H4 (cell line): ENCODE measurements at places on chromosomes 4 and X. TPM values are rescaled to one million over a fixed set of nuclear protein-coding genes. Genes with fewer than 3 reads are reported as not detected.

Gene RNF128
- total RNA-seq, result not detected in 2 replicates

Gene MSX1
- total RNA-seq, result 10.0 and 13.0 TPM in 2 replicates

Gene ZCCHC18
- 1.5 and 2.1 TPM in 2 replicates for total RNA-seq

Gene GAGE12J
- not detected in 2 replicates for total RNA-seq

Gene PCDH19
- total RNA-seq, result 0.48 and 0.64 TPM in 2 replicates

Gene PCDH18
- total RNA-seq, result 78.9 and 106 TPM in 2 replicates

Gene TAF7L
- not detected in 2 replicates for total RNA-seq

Gene NKX3-2
- total RNA-seq, result 0.04 and 0.66 TPM in 2 replicates

Gene ARR3
- not detected in 2 replicates for total RNA-seq

Gene ADH6
- total RNA-seq, result not detected in 2 replicates

Gene NAP1L3
- 13.2 and 13.4 TPM in 2 replicates for total RNA-seq

Gene RADX
- total RNA-seq, result 10.8 and 15.8 TPM in 2 replicates

Gene PHF8
- 7.6 and 10.6 TPM in 2 replicates for total RNA-seq

Gene OPRPN
- total RNA-seq, result not detected in 2 replicates

Gene CENPVL1
- not detected in 2 replicates for total RNA-seq

Gene USP27X
- 1.1 and 3.5 TPM in 2 replicates for total RNA-seq

Gene C4orf36
- 1.2 and 4.9 TPM in 2 replicates for total RNA-seq

Gene AFM
- not detected in 2 replicates for total RNA-seq

Gene SPATA4
- not detected in 2 replicates for total RNA-seq

Gene ALB
- total RNA-seq, result not detected in 2 replicates

Gene PHEX
- 0.85 and 1.3 TPM in 2 replicates for total RNA-seq

Gene FBXL5
- total RNA-seq, result 67.4 and 78.1 TPM in 2 replicates

Gene PDE5A
- total RNA-seq, result 121 and 144 TPM in 2 replicates

Gene CLDN34
- total RNA-seq, result not detected in 2 replicates

Gene APLN
- total RNA-seq, result 0.19 and 0.74 TPM in 2 replicates

Gene TTC29
- total RNA-seq, result not detected in 2 replicates

Gene AMOT
- 4.3 and 6.7 TPM in 2 replicates for total RNA-seq

Gene RBM46
- not detected in 2 replicates for total RNA-seq

Gene MAD2L1
- total RNA-seq, result 70.7 and 115 TPM in 2 replicates

Gene TRAM1L1
- total RNA-seq, result 7.2 and 12.2 TPM in 2 replicates

Gene AREG
- 0.91 TPM in 1 of 2 replicates, not detected in the other for total RNA-seq

Gene BCORL1
- 0.46 and 1.3 TPM in 2 replicates for total RNA-seq

Gene STPG2
- total RNA-seq, result not detected in 2 replicates

Gene CT47B1
- not detected in 2 replicates for total RNA-seq

Gene HGFAC
- 0.10 and 0.39 TPM in 2 replicates for total RNA-seq

Gene INPP4B
- total RNA-seq, result 6.0 and 8.0 TPM in 2 replicates

Gene STATH
- total RNA-seq, result 0.29 and 0.37 TPM in 2 replicates

Gene PDLIM3
- total RNA-seq, result 12.5 and 16.2 TPM in 2 replicates

Gene AKAP4
- total RNA-seq, result not detected in 2 replicates

Gene NCAPG
- total RNA-seq, result 42.6 and 48.4 TPM in 2 replicates

Gene BTK
- total RNA-seq, result not detected in 2 replicates

Gene SH3D19
- 4.4 and 8.6 TPM in 2 replicates for total RNA-seq

Gene CXCL6
- total RNA-seq, result not detected in 2 replicates

Gene SLIT2
- total RNA-seq, result 3.4 and 9.1 TPM in 2 replicates

Gene DCAF8L2
- total RNA-seq, result 6.2 and 9.0 TPM in 2 replicates

Gene SPANXA2
- 160 and 223 TPM in 2 replicates for total RNA-seq

Gene TEX13C
- 0.08 and 0.14 TPM in 2 replicates for total RNA-seq

Gene SHOX
- total RNA-seq, result 0.08 TPM in 1 of 2 replicates, not detected in the other

Gene ANXA10
- 1.7 and 3.6 TPM in 2 replicates for total RNA-seq

Gene CC2D2A
- total RNA-seq, result 9.3 and 16.3 TPM in 2 replicates

Gene MAGED4
- total RNA-seq, result 6.2 and 17.3 TPM in 2 replicates

Gene PRR32
- not detected in 2 replicates for total RNA-seq

Gene ARMCX2
- 1.5 and 5.9 TPM in 2 replicates for total RNA-seq
